ENCODE measurements at places on chromosomes 7 and 10. TPM values are rescaled to one million over a fixed set of nuclear protein-coding genes. Genes with fewer than 3 reads are reported as not detected.

- no peak for DNase-seq
- H3K27ac ChIP-seq = no peak overlapping the region
- no peaks in the 10 kb centered on the region for H3K36me3 ChIP-seq
- no peaks in the 10 kb centered on the region for H3K4me1 ChIP-seq
- H3K4me3 ChIP-seq = no peak overlapping the region
Observed at GRCh38 chr10:57638411-57638810, 629.3 kb downstream of the IPMK start.

GRCh38 chr7:45078125-45078681 lies 10.6 kb downstream of the NACAD start:
- peaks cover 10% of the 10 kb centered on the region for H3K4me1 ChIP-seq
- H3K27me3 ChIP-seq = no peaks in the 10 kb centered on the region
- no peak for DNase-seq
- H3K27ac ChIP-seq = no peak overlapping the region
- no peak overlapping the region for H3K4me3 ChIP-seq

- no peak overlapping the region for H3K4me3 ChIP-seq
- peak; percentile 80 for DNase-seq
- no peaks in the 10 kb centered on the region for H3K27me3 ChIP-seq
Observed at GRCh38 chr10:110279407-110279986, 25.2 kb downstream of the SMNDC1 start.

- H3K4me1 ChIP-seq = peaks cover 44% of the 10 kb centered on the region
- H3K36me3 ChIP-seq = no peaks in the 10 kb centered on the region
- no peaks in the 10 kb centered on the region for H3K27me3 ChIP-seq
- no peak overlapping the region for H3K27ac ChIP-seq
Observed at GRCh38 chr7:106073701-106074100, 38.4 kb downstream of the SYPL1 start.

LIPJ gene
- total RNA-seq = not detected

GRCh38 chr10:1190791-1191490 lies 134.8 kb downstream of the WDR37 start:
- peaks cover 3% of the 10 kb centered on the region for H3K4me1 ChIP-seq
- DNase-seq = no peak
- H3K36me3 ChIP-seq = no peaks in the 10 kb centered on the region
- H3K4me3 ChIP-seq = no peak overlapping the region
- H3K27me3 ChIP-seq = no peaks in the 10 kb centered on the region

EMX2 gene
- not detected for total RNA-seq

- no peak overlapping the region for H3K27ac ChIP-seq
- H3K36me3 ChIP-seq = no peaks in the 10 kb centered on the region
- H3K27me3 ChIP-seq = no peaks in the 10 kb centered on the region
- DNase-seq = no peak
- H3K4me3 ChIP-seq = no peak overlapping the region
Observed at GRCh38 chr10:78570633-78571235, 498.0 kb upstream of the ZMIZ1 start.

GRCh38 chr10:114618722-114619121 lies 39.4 kb downstream of the ABLIM1 start:
- H3K27ac ChIP-seq = no peak overlapping the region
- no peak overlapping the region for H3K4me3 ChIP-seq
- H3K4me1 ChIP-seq = no peaks in the 10 kb centered on the region
- no peaks in the 10 kb centered on the region for H3K27me3 ChIP-seq
- no peaks in the 10 kb centered on the region for H3K36me3 ChIP-seq
- no peak for DNase-seq

DNA sequence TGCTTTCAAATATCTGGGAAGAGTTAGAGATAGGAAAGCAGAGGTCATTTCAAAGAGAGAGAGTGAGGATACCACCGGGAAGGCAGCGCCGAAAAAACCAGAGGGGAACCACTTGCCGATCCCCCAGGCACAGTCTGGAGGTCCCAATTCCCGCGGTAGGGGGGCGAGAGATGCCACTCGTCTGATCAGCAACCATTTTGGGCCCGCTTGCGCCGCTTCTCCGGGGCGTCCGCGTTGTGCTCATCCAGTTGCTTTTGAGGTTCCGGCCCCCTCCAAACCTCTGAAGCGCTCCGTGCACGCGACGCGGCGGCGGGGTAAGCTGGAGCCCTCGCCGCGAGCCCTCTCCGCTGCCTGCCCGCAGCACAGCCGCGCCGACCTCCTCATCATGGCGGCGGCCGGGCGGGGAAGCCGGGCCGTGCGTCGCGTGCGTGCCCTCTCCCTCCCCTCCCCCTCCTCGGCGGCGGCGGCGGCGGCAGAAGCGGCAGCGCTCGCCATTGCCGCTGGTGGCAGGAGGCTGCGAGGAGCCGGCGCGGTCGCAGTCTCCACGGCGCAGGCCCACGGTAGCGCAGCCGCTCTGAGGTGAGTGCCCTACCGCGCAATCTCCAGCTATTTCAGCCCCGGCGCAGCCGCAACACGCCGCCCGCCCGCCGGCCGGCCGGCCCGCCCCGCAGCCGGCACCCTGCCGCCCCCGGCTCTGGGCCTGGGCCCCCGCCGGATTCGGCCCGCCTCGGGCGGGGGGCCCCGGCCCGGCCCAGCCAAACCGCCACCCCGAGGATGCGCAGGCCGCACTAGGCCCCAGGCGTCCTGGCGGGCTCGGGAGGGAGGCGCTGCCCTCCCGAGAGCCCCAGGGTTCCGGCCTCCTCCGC lies at the start of gene NRF1:
TSS of gene NRF1 (plus strand) at position 475 of the 866 bp plus-strand sequence. CDS start 45,632 bp downstream, outside the sequence.
- peaks cover 6% of the 10 kb centered on the region for H3K36me3 ChIP-seq
- H3K4me1 ChIP-seq = peaks cover 44% of the 10 kb centered on the region
- H3K4me3 ChIP-seq = peak within 1 kb of the TSS; percentile 75
- H3K27ac ChIP-seq = peak within 1 kb of the TSS; percentile 69
- peak; percentile 90 for DNase-seq

HMX2 gene
- not detected for total RNA-seq

GRCh38 chr7:6376820-6377219 lies 70.9 kb downstream of the DAGLB start:
- H3K36me3 ChIP-seq = no peaks in the 10 kb centered on the region
- peaks cover 60% of the 10 kb centered on the region for H3K4me1 ChIP-seq
- H3K27ac ChIP-seq = no peak overlapping the region
- no peaks in the 10 kb centered on the region for H3K27me3 ChIP-seq
- DNase-seq = no peak

- no peak for DNase-seq
- no peaks in the 10 kb centered on the region for H3K4me1 ChIP-seq
- no peak overlapping the region for H3K4me3 ChIP-seq
Observed at GRCh38 chr10:18157881-18158280, 17.7 kb downstream of the CACNB2 start.

- H3K27me3 ChIP-seq = no peaks in the 10 kb centered on the region
- no peak overlapping the region for H3K27ac ChIP-seq
- no peak for DNase-seq
- no peaks in the 10 kb centered on the region for H3K36me3 ChIP-seq
Observed at GRCh38 chr10:78980354-78980753, 88.4 kb upstream of the ZMIZ1 start.

DNA sequence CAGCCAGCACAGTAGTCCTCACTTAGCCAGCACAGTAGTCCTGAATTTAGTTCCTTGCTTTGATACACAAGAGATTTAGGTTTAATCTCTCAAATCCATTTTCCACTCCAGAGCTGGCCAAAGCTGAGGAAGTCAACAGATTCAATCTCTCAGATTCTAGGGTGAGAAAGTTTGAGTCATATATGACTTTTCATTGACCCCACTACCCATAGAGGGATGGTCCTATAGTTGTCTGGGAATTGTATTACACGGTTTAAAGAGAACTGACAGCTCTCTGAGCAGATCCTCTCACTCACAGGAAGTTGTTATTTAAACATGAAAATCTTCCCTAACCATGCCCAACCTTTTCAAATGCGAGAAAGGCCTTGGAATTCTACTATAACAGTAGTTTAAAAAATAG lies 641.8 kb upstream of the SEMA3D start:
- no peak overlapping the region for H3K4me3 ChIP-seq
- no peak overlapping the region for H3K27ac ChIP-seq
- no peaks in the 10 kb centered on the region for H3K36me3 ChIP-seq

- DNase-seq = no peak
- H3K4me3 ChIP-seq = no peak overlapping the region
- no peaks in the 10 kb centered on the region for H3K27me3 ChIP-seq
- H3K36me3 ChIP-seq = peaks cover 97% of the 10 kb centered on the region
Observed at GRCh38 chr10:71821909-71822763, 28.9 kb downstream of the PSAP start.

GRCh38 chr7:39890411-39890810 lies 59.6 kb upstream of the CDK13 start:
- H3K27me3 ChIP-seq = peaks cover 8% of the 10 kb centered on the region
- no peaks in the 10 kb centered on the region for H3K4me1 ChIP-seq
- no peak overlapping the region for H3K4me3 ChIP-seq
- no peak for DNase-seq
- no peak overlapping the region for H3K27ac ChIP-seq
- H3K36me3 ChIP-seq = no peaks in the 10 kb centered on the region

- H3K27me3 ChIP-seq = no peaks in the 10 kb centered on the region
- H3K36me3 ChIP-seq = peaks cover 20% of the 10 kb centered on the region
- H3K27ac ChIP-seq = peak overlapping the region; percentile 62
- H3K4me1 ChIP-seq = peaks cover 32% of the 10 kb centered on the region
- DNase-seq = no peak
- H3K4me3 ChIP-seq = peak overlapping the region; percentile 82
Observed at GRCh38 chr10:70145166-70145665, 1.3 kb downstream of the TYSND1 start.

CRTAC1 gene
- total RNA-seq = not detected

C10orf67 gene
- not detected for total RNA-seq

UTF1 gene
- total RNA-seq = not detected

DNA sequence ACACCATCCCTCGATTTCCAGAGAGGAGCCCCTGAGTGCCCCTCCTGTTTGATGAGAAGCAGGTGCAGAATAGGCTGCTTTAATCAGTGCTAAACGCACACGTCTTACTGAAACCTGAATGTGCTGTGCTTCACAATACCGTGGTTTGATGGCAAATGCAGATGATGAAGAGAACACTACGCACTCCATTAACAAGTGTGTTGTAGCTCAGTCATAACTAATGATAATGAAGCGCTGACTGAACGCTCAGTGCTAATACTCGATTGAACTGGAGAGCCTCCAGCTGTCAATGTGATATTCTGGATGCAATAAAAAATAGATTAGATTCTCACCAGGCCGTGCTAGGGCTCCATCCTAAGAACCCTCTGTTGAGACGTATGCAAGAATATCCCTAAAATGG lies 279.7 kb upstream of the PLPP4 start:
- no peaks in the 10 kb centered on the region for H3K4me1 ChIP-seq
- no peak overlapping the region for H3K27ac ChIP-seq
- no peak overlapping the region for H3K4me3 ChIP-seq
- DNase-seq = no peak
- no peaks in the 10 kb centered on the region for H3K36me3 ChIP-seq

- peaks cover 7% of the 10 kb centered on the region for H3K27me3 ChIP-seq
- H3K36me3 ChIP-seq = no peaks in the 10 kb centered on the region
- no peak overlapping the region for H3K4me3 ChIP-seq
- DNase-seq = no peak
- no peak overlapping the region for H3K27ac ChIP-seq
Observed at GRCh38 chr7:30984359-30985107, 20.8 kb downstream of the GHRHR start.

DNA sequence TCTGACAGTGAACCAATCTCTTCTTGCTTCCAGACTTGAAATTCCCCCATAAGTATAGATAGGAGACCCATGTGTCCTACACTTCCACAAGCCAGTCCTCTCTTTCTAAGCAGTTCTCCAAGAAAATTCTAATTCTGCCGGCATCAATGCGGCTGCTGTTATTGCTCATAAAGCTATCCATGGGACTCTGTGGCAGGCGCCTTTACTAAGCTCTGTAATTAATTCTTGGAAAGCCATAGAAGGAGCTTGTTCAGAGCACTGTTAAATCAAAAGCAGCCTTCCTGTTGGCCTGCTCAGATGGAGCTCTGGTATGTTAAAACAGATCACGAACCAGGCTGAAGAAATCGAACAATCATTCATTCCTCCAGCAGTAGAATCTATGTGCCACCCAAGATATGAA lies 244.3 kb upstream of the NFE2L3 start:
- peaks cover 5% of the 10 kb centered on the region for H3K27me3 ChIP-seq
- no peak for DNase-seq
- no peaks in the 10 kb centered on the region for H3K36me3 ChIP-seq
- no peak overlapping the region for H3K27ac ChIP-seq

TMEM178B gene
- total RNA-seq = not detected

- no peaks in the 10 kb centered on the region for H3K27me3 ChIP-seq
- DNase-seq = no peak
- H3K36me3 ChIP-seq = no peaks in the 10 kb centered on the region
- no peaks in the 10 kb centered on the region for H3K4me1 ChIP-seq
- H3K27ac ChIP-seq = no peak overlapping the region
Observed at GRCh38 chr7:80150611-80151273, 16.1 kb downstream of the GNAI1 start.

DNA sequence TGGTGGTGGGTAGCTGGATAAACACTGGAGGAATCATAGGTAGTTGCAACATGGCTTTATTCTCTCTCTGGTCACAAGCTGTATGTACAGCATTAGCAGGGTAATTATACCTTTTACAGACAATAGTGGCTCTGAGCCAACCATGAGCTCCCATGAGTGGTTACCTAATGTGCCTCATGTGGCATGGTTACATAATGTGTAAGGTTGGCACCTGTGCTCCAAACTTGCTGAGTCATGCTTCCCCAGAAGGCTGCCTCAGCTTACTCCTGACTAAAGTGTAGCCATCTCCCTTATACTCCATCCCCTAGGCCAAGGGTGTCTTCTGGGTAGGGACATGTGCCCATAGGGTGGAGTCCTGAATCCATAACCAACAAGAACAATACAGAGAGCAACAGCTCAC lies 345.3 kb upstream of the SEMA3C start:
- DNase-seq = no peak
- H3K27ac ChIP-seq = no peak overlapping the region

GRCh38 chr10:128897401-128898129 lies 569.5 kb upstream of the MGMT start:
- no peak for DNase-seq
- no peaks in the 10 kb centered on the region for H3K27me3 ChIP-seq
- no peaks in the 10 kb centered on the region for H3K4me1 ChIP-seq
- H3K36me3 ChIP-seq = no peaks in the 10 kb centered on the region

DNA sequence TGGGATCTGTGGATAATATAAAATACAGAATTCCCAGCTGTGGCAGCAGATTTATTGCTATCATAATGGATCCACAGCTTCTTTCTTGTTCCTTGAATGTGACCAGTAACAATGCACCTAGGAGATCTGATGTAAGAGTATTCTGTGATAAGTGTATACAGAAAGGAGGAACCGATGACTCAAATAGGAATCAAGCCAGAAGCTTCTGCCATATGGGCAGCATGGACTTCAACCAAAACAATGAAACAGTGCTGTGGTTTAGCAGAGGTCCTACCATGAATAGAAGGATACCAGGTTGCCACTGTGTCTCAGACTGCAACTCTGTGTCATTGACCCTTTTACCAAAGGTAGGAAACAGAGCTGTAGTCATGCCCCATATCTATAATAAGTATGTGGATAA lies 81.8 kb downstream of the PTPRZ1 start:
- no peak overlapping the region for H3K27ac ChIP-seq
- H3K4me3 ChIP-seq = no peak overlapping the region
- no peaks in the 10 kb centered on the region for H3K36me3 ChIP-seq
- DNase-seq = no peak
- H3K27me3 ChIP-seq = no peaks in the 10 kb centered on the region

GRCh38 chr7:77464589-77464988 lies 48.4 kb upstream of the GSAP start:
- no peak overlapping the region for H3K27ac ChIP-seq
- no peak overlapping the region for H3K4me3 ChIP-seq
- no peaks in the 10 kb centered on the region for H3K27me3 ChIP-seq
- no peaks in the 10 kb centered on the region for H3K4me1 ChIP-seq
- DNase-seq = no peak

- no peak overlapping the region for H3K27ac ChIP-seq
- no peak overlapping the region for H3K4me3 ChIP-seq
- DNase-seq = peak; percentile 47
- peaks cover 52% of the 10 kb centered on the region for H3K36me3 ChIP-seq
- H3K4me1 ChIP-seq = peaks cover 6% of the 10 kb centered on the region
Observed at GRCh38 chr10:73159038-73159648, 8.7 kb downstream of the ECD start.

Data from CD4-positive, alpha-beta T cell (primary cell).